ENCODE measurements at places on chromosomes 5 and 9.
A peak's percentile ranks its signal among the peaks of the same experiment; 100 is the strongest.

GRCh38 chr5:68522863-68523262, 307.3 kb downstream of the PIK3R1 start:
- DNase-seq = no peak

DNA sequence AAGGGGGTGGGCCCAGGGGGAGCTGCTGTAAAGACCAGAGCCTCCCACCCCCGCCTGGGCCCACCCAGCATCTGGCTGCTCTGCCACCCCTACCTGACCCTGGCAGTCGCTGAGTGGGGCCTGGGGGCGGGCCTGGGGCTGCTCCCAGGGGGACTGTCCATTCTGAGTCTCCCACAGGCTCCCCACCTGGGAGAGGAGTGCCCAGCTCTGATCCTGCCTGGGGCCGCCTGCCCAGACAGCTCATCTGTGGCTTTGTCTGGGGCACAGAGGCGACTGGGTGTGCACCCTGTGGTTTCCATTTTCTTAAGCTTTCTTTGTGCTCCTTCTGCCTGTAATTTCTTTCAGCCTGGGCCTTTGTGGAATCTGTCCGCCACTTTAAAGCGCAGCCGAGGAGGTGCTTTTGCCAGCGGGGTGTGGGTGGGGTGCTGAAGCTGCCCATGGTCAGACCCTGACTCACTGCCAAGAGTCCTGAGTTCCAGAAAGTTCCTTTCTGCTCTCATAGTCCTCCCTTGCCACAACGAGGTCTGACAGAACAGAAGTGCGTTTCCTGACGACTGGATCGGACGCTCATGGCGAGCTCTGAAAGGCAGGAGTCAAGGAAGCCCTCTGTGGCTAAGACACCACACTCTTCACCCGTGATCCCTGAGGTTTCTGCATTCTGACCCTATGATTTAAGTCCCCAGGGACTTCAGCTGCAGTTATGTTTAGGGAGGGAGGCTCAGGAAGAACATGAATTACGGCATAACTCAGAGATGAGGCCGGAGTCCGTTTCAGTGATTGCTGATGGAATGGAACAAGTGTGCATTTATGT, 225.0 kb downstream of the FANCC start:
- DNase-seq = no peak

GRCh38 chr9:36818965-36819870, 214.8 kb downstream of the PAX5 start:
- no peak for DNase-seq

DNA sequence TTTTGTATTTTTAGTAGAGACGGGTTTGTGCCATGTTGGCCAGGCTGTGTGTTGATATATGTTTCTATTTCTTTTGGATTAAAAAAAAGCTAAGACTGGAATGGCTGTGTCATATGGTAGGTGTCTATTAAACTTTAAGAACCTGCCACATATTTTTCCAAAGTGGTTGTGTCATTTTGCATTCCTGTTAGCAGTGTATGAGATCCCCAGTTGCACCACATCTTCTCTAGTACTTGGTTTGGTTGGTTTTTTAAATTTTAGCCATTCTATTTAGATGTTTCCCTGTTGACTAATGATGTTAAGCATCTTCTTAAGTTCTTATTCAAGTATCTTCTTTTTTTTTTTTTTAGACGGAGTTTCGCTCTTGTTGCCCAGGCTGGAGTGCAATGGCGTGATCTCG, 36.2 kb upstream of the MEGF9 start:
- no peak for DNase-seq

GRCh38 chr5:39946356-39947045, 521.7 kb upstream of the DAB2 start:
- DNase-seq = no peak

DNA sequence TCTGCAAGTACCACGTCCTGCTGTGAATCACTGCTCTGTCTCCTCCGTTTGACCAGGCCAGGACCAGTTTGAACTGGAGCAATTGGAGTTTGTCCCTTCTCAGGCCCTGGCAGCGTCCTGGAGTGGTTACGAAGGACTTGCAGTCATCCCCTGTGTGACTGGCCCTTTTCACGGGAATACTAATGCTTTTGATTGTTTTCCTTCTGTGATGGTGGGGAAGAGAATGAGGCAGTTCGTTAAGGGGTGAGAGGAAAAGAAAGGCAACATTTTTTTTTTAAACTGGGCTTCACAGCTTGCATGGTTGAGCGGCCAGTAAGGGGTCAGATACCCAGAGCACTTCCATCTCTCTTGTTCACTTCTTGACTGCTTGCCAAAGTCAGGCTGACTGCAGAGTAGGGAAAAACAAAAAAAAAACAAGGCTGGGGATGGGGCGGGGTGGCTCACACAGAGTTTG, 153.5 kb upstream of the STK32A start:
- DNase-seq = no peak

- no peak for DNase-seq
Observed at GRCh38 chr5:143174714-143175398, 228.6 kb downstream of the NR3C1 start.

DNA sequence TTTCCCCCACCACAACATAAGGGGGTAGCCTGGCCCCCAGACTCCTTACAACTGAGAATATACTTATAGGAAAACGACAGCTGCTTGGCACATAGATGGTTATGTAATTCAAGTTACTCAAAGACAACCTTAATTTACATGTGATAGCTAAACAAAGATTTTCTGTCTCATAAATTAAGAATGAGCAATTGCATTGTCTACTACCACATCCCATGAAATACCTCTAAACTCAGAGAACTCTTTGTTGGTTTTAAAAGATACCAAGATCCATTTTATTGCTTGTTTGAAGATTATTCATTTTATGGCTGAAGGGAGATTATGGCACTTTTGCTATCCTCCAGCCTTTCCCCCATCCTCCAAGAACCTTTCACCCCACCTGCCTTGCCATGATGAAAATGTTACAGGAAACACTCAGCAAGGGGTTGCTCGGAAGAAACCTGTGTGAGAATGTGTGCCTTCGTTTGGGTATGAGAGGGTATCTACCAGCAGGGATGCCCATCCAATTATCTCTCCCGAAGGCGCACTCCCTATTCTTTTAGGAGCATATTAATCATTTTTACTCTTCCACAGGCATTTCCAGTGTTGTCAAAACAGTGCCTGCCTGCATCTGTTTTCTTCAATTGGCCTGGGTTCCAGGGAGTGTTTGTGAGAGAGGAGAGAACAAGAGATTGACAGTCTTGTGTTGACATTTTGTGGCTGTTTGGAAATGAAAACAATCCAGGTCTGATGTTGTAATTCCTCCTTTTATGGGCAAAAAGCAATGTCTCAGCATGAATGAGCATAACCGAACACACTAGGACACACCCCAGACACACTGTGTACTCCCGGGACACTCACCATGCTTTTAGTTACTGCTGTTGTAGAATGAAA, 208.0 kb upstream of the ANKRD55 start:
- no peak for DNase-seq

GRCh38 chr5:158410976-158411375, 552.0 kb upstream of the CLINT1 start:
- no peak for DNase-seq

GRCh38 chr5:149665416-149666175, 64.5 kb upstream of the PPARGC1B start:
- DNase-seq = no peak

GRCh38 chr9:6243746-6244145, 28.1 kb downstream of the IL33 start:
- no peak for DNase-seq

GRCh38 chr5:26310415-26310814, 728.0 kb downstream of the CDH9 start:
- DNase-seq = no peak

DNA sequence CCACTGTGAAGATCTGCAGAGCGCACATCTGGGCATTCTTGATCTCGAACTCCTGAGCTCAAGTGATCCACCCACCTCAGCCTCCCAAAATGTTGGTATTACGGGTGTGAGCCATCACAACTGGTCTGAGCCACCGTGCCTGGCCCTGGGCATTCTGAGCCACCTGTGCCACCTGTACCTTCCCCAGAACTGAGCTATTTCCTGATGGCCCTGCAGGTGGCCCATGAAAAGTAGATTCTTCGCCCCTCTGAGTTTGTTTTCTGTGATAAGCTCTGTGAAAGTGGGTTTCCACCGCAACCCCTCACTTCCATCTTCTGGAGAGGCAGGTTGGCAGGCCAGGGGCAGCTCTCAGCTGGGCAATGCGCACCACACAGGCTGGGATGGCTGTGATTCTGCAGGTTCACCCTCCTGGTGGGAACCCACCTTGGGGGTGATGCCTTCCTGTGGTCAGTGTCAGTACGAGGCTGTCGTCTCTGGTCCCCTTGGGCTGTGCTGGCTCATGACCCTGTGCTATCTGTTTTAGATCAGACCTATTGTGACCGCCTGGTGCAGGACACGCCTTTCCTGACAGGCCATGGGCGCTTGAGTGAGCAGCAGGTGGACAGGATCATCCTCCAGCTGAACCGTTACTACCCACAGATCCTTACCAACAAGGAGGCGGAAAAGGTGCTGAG, 11.3 kb downstream of the CARD19 start:
- no peak for DNase-seq

GRCh38 chr5:131944702-131945550, 537 bp downstream of the MEIKIN start:
- no peak for DNase-seq

DNA sequence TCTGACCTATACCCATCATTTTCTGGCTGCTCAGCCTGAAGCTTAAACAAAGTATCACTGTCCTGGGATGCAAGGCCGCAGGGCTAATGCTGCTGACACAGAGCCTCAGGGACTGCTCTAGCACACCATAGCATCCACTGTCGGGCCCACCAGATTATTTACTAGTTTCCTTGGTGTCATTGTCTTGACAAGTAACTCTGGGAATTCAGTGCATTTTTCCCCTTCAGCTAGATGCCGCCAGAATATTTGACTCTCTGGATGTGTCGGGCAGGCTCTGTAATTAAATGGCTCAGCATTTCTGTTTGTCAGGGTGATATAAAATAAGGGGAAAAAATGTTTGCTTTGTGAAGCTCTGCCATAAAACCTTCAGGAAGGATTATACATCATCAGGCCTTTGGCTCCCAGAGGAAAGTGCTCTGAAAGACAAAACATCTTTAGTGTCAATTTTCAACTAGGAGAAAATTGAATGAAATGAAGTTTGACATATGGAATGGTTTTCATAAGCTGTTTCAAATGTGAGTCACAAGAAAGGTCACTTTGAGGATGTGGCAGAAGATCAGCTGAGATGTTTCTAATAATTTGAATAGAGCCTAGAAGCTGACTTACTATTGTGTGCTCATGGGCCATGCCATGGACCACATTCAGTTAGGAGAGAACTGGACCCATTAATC, 350.1 kb downstream of the TMEM232 start:
- no peak for DNase-seq

GRCh38 chr9:91761362-91761761, 188.7 kb downstream of the ROR2 start:
- no peak for DNase-seq

DNA sequence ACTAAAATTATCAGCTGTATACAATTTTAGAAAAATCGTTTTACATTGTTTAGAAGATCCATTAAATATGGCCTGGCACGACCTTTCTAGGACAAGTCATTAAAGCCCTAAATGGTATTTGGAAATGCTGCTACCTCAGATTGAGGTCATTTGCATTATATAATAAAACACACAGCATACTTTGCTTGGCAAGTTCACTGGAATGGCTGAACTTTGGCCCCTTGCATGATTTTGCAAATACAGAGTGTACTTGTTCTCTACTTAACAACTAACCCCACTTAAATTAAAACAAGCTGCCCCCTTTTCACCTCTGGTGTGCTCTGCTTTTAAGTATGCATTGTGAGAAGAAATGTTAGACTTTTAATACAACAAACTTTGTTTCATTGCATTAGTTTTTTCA, 860.1 kb downstream of the PTPRD start:
- DNase-seq = no peak

DNA sequence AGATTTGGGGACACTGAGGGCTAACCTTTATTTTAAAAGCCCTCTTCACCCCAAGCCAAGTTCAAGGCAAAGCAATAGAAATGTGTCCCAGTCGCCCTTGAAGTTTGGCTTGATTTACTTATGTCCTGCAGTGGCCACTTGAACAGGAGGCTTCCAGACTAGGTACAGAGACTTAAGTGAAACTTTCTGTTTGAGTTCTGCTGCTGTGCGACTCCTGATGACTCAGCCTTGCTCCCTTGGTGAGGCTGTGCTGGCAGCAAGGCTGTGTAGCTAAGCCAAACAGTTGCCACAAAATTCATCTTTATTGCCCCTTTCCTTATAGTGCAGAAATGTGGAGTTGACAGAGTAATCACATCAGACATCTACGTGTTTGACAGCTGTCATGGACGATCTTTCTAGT, 68.8 kb upstream of the NTRK2 start:
- no peak for DNase-seq

- DNase-seq = peak; percentile 71
Observed at GRCh38 chr9:122122903-122123632, 30.0 kb upstream of the TTLL11 start.

DNA sequence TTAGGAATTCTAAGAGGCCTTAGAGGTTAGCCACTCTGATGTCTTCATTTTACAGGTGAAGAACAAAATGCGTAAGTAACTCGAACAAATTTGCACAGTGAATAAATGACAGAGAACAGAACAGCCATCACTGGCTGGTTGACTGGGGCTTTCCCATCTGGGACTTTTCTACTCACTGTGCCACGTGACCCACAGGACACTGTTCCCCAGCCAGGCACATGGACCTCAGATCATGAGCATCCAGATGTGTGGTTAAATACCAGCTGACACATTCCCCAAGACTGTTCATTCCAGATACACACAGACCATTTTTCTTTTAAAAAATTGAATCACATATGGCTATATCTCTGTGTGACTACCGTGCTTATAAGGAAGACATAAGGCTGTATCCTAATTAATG, 25.8 kb upstream of the MED10 start:
- DNase-seq = no peak

DNA sequence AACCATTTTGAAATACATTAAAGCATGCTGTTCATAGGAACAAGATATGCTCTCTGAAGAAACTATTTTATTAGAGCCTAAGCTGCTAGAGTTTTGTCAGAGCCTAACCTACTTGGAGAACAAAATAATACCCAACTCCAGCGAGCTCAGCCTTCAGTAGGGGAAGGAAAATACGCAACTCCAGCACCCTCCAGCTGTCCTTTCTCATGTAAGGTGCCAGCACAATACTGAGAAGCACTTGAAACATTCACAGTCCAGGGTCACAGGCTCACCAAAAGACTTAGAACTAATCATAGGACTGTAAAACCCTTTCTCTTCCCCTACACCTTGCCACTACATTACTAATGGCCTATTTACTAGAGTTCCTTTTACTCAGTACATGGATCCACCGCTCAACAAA, 18.9 kb downstream of the DPYSL3 start:
- DNase-seq = no peak

GRCh38 chr5:173454361-173454735, 126.1 kb upstream of the STC2 start:
- no peak for DNase-seq

DNA sequence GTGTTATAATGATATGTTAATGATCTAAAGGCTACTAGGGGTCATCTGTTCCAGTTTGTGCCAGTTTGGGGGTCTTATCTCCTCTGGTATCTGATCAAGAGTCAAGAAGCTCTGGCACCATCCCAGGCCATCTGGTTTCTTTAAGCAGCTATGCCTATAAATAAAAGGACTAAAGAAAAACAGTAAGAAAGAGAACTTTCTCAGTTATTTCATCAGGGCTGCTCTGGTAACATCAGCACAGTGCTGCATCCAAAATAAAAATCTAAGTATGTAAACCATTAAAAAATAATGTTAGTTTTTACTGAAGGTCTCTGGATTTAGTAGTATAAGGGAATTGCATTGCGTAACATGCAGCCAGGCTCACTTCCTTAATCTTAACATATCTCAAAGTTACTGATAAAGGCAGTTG, 185.0 kb downstream of the NR2F1-AS1 start:
- no peak for DNase-seq

GRCh38 chr9:75990156-75990555, 99.7 kb downstream of the PCSK5 start:
- DNase-seq = no peak

All from T-helper 9 cell (primary cell).